RWPE1 (cell line): ENCODE measurements at places on chromosomes 11 and 22.
A peak's percentile ranks its signal among the peaks of the same experiment; 100 is the strongest.

GRCh38 chr11:116376547-116376946, 396.2 kb downstream of the BUD13 start:
- no peak for DNase-seq

DNA sequence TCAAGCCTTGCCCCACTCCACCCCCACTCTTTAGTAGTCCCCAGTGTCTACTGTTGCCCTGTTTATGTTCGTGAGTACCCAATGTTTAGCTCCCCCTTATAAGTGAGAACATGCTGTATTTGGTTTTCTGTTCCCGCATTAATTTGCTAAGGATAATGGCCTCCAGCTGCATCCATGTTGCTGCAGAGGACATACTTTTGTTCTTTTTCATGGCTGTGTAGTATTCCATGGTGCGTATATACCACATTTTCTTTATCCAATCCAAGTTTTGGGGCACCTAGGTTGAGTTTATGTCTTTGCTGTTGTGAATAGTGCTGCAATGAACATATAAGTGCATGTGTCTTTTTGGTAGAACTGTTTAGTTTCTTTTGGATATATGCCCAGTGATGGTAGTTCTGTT, 16.2 kb upstream of the FXYD6 start:
- DNase-seq: no peak

DNA sequence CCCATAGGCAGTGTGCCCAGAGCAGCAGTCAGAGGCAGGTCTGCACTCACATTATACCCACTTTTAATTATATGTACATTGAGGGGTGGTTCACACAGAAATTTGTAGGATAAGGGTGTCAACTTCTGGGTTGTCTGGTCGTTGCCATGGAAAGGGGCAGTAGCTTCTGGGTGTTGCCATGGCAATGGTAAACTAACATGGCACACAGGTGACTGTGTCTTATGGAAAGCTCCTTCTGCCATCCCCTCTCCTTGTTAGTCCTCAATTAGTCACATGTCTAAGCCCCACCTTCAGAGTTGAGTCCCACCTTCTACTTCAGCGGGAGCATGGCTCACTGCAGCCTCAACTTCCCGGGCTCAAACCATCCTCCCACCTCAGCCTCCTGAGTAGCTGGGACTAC, 56.3 kb upstream of the ATXN10 start:
- DNase-seq: no peak

GRCh38 chr11:44372989-44373388, 63.0 kb upstream of the ALX4 start:
- peak; percentile 13 for DNase-seq

DNA sequence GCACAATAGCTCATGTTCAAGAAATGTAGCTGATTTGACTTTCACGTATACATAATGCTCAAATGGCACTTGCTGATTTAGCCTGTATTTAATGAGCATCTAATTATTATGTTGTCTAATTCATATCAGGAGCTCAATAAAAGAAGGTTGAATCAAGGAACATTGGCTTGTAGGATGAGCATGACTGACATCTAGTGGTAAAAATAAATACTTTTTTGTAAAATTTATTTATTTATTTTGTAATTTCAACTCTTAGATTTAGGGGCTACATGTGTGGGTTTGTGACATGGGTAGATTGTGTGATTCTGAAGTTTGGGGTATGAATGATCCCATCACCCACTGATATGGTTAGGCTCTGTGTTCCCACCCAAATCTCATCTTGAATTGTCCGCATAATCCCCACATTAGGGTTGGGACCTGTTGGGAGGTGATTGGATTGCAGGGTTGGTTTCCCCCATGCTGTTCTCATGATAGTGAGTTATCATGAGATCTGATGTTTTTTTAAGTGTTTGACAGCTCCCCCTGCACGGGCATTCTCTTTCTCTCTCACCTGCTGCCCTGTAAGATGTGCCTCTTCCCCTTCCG, 1.7 kb upstream of the OR52E5 start:
- no peak for DNase-seq

DNA sequence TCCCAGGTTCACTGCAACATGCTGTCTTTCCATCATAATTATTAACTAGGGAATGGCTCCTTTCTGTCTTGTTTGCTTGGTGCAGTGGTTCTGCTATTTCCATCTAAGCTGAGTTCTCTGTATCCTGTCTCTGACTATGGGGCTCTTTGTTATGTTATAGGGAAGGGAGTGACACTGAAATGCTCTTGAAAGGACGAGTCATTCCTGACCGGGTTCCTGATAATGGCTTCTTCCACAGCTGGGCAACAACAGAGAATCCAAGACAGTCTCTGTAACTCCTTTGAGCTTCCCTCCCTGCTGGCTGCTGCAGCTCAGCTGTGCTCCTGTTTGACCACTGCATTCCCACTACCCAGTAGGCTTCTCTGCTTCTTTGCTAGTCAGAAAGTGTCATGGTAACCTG, 24.1 kb downstream of the OR2AT4 start:
- no peak for DNase-seq

- DNase-seq: no peak
Measured at GRCh38 chr11:121514432-121515334, 61.9 kb upstream of the SORL1-AS1 start.

DNA sequence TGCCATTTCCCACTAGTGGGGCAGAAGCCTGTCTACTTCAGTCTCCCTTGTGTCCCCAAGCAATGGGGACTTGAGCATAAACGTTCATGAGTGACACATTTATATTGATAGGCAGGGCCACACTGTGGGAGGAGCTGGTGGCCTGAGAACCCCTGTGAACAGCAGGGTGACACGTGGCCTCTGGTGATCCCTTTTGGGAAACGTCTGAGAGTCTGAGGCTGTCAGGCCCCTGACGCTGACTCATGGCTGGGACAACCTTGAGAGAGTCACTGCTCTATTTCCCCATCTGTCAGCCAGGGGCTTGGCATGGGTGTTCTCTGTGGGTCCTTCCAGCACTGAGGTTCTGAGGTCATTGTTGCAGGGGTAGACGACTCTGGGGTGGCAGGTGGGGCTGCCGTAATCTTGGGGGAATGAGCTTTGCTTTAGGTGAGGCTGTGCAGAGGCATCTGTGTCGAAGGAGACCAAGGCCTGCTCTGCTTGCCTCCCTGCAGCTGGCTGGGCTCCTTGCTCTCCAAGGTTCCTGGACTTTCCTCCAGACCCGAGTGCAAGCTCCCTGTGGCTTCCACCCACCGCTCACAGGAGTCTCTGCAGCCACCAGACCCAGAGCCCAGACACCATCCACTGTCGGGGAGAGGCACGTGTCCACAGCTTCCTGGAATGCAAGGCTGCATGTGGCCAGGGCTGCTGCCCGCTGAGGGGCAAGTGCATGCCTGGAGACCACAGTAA, 54.7 kb downstream of the SMIM38 start:
- no peak for DNase-seq

- no peak for DNase-seq
Measured at GRCh38 chr11:35138606-35138942, 397 bp upstream of the CD44 start.

DNA sequence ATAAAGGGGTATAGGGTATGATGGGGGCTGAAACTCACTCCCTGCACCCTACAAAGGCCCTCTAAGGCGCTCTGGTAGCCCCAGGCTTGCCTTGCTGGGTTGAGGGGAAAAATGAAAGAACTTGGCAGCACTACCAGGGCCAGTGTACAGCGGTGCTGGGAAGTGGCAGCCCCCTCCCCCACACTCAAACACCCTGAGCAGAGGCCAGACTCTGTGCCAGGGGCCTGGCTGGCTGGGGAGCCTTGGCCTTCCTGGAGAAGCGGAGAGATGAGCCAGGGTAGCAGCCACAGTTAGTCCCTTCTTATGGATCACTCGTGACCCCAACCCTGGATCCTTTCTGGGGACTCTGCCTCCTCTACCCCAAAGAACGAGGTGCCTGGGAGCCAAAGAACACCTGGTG, 2.7 kb downstream of the TMEM134 start:
- DNase-seq: no peak

GRCh38 chr22:45917146-45917545, 59.8 kb downstream of the WNT7B start:
- no peak for DNase-seq

DNA sequence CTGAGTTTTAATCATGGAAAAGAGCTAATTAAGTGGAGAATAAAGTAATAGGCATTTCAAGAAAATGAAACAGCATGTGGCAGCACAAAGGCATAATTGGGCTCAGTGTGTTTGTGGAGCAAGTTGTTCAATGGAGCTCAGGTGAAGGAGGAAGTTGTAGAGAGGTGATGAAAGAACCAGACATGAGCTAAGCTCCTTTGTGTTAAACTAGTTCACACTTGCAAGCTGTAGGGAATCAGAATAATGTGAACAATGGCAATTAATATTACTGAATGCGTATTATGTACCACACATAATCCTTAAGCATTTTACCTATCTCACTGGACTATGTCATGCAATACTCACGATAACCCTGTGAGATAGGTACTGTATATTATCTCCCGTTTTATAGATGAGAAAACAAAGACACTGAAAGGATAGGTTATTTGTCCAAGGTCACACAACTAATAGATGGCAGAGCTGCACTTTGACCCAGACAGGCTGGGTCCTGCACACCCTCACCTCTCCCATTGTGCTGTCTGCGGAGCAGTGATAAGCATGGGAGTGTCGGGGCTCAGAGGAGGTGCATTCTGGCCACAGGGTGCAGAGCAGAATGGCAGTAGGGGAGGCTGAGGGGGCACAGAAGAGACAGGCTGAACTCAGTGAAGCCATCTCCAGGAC, 8.9 kb downstream of the OLFML1 start:
- DNase-seq: no peak

DNA sequence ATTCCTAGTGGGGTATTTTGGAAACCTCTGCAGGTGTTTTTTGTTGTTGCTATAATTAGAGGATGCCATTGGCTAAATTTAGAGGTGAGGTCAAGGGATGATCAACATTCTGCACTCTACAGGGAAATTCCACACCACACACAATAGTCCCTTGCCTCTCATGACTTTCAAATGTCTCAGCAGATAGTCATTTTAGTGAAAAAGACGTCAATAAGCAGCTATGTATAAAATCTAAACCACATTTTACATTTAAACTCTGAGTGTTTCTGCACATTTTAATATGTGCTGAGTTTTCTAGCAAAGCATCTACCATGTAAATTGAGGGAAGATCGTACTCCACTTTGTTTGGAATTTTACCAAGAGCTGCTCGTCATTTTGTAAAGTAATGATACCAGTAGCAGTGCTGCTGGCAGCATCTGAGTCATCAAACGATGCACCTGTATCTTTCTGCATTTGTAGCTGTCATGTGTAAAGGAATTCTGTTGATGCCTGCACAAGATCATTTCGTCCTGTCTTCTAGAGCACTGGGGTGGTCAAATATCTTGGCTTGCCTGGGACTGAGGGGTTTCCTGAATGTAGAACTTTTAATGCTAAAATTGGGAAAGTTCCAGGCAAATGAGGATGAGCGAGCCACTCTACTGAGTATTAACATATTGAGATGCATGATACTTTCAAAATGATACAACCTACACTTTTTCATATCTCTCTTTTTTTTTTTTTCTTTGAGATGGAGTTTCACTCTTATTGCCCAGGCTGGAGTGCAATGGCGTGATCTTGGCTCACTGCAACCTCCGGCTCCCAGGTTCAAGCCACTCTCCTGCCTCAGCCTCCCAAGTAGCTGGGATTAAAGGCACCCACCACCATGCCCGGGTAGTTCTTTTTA, 414.5 kb upstream of the SYN3 start:
- no peak for DNase-seq

GRCh38 chr11:57493507-57494503, 21.7 kb downstream of the SLC43A1 start:
- peak; percentile 60 for DNase-seq

GRCh38 chr22:19460036-19460435, 12.5 kb upstream of the C22orf39 start:
- no peak for DNase-seq
